Hippocampal formation (tissue), 2 donors: ENCODE measurements at places on chromosomes 12 and 14.
A peak's percentile ranks its signal among the peaks of the same experiment; 100 is the strongest.

- no peak for DNase-seq
These were observed 19.0 kb upstream of the MSRB3 start for GRCh38 chr12:65259501-65259900.

DNA sequence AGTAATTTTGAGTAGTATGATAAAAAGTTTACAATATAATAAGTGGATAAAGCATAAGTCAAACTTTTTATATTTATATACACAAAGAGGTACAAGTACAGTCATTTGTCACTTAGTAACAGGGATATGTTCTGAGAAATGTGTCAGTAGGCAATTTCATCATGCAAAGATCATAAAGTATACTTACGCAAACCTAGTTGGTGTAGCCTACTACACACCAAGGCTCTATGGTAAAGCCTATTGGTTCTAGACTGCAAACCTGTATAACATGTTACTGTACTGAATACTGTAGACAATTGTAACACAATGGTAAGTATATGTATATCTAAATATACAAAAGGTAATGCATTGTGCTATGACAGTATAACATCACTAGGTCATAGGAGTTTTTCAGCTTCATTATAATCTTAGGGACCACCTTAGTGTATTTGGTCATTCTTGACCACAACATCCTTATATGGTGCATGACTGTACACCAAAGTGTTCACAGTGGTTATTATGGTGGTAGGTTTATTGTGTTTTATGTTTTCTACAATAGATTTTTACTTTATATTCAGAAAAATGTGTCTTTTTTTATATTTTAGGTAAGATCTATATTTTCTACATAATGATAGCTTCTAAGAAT is 14.9 kb upstream of the SCFD1 start:
- DNase-seq: no peak

DNA sequence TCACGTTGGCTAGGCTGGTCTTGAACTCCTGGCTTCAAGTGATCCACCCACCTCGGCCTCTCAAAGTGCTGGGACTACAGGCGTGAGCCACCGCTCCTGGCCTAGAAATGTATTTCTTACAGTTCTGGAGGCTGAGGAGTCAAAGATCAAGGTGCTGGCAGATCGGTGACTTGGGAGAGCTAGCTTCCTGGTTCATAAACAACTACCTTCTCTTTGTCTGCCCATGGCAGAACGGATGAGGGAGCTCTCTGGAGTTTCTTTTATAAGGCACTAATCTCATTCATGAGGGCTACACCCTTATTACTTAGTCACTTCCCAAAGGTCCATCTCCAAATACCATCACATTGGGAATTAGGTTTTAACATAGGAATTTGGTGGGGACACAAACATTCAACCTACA is 38.9 kb downstream of the SLC17A8 start:
- no peak for DNase-seq

GRCh38 chr14:34872822-34873588 is 2.2 kb downstream of the BAZ1A start:
- DNase-seq: no peak

- DNase-seq: peak; percentile 77
These were observed at the start of gene E2F7 for GRCh38 chr12:77065361-77066204. Gene E2F7 (minus strand): TSS chr12:77065569. CDS start chr12:77064635, 934 bp downstream.

DNA sequence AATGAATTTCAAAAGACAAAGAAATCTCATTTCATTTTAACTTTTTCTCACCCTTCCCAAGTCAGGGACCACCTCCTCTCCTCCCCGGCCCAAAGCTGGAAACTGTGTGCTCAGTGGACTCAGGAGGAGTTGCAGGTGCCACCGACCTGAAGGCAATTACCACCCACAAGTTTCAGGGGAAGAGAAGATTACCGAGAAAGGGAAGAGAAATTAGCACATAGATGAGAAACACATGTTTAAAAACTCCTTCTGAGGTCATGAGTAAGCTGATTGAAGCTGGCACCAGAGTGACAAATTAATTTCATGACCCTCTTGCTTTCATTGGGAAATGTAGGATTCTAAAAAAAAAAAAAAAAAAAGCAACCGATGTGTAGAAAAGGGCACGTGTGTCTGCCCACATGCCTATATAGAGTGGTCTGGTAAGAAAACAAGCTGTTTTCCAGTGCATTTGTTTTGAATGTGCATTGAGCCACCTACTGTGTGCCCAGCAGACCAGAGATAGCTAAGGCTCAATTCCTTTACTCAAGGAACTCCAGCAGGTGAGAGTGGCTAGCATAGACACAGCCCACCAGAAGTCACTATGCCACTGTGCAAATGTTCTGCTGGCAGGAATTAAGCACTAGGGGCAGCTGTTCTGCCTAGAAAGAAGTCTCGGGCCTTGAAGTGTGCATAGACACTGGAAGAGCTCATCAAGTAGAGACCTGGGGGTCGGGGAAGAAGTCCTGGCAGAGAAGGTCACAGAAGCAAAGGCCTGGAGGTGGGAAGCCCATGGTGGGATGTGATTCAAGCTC is 30.5 kb downstream of the DPF3 start:
- no peak for DNase-seq

- DNase-seq: no peak
These were observed 8.3 kb downstream of the EMG1 start for GRCh38 chr12:6979021-6979420.

- DNase-seq: no peak
These were observed 3.1 kb upstream of the DDHD1 start for GRCh38 chr14:53156238-53156637.

DNA sequence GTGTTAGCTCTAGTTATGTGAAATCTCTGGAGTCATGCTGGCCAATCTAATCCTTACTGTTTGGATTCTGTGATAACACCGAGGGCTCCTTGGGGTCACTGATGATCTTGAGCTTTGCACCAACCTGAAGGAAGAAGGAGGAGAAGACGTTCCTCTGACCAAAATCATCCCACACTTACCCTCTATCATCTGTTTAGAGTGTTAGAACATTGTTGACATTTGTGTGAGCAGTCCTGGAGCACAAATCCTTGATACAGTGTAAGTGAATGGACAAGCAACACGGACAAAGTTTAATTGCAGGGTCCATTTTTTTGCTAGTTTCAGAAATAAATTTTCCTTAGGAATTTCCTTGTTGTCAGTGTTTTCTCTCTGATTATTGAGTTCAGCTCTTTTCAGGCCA is 181.7 kb downstream of the AKAP6 start:
- DNase-seq: no peak

DNA sequence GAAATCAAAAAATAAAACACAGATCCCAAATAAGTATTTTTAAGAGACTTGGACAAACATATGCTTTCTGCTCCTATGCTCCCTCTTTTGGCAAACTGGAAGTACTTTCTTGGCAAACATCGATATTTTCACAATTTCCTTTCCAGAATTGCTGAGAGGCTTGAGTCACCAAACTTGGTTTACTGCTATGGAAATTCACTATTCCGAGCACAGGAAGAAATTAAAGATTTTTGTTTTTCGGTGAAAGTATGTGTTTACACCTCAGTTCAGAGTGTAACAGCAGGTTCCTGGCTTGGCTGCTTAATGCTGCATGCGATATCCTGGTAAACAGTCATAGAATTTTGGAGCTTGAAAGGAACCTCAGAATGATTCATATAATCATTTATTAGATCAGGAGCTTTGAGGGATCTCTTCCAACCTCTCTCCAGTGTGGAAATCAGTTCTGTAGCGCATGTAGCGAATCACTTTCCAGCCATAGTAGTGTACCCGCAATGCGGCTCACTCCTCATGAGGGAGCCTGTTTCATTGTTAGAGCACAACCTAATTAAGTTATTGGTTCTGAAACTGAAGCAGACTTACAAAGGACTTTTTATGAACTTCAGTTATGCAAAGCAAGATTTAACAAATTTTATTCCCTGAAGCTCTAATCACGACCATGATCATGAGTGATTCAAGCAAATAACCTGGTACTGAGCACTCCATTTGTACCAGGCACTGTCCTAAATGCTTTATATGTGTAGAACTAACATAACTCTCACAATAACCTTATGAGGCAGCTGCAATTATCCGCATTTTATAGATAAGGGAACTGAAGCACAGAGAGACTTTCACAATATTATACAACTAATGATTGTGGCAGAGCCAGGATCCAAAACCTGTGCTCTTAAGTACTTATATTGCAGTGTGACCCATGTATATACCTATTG is 56.4 kb upstream of the ATP2A2 start:
- peak; percentile 85 for DNase-seq

DNA sequence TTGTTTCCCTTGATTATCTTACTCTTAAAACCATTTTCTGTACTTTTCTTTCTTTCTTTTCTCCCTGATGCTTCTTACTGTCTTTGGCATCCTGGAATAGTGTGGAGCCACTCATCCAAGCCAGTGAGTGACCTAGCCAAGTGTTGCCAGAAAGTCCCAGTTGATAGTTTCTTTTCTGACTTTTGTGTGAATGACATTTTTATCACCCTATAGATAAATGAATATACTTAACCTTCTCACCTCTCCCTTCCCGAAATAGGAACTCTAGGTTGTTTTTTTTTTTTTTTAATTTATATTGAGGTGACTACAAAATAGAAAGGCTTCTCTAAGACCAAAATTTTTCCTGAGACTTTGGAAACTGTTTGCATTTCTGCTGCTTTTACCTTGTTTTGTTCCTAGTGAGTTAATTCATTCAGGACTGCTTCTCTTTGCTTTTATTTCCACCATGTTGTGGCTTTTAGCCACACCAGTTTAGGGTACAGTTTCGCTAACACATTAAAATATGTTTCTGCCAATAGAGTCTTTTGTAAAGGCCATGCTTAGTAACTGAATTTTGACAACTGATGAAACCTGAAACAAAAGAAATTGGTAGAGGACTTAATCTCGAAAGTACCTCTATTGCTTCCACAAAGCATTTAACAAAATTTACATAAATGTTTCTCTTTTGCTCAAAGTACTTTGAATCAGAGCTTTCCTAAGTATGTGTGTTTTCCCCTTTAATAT is 194.6 kb downstream of the ERC1 start:
- DNase-seq: no peak

GRCh38 chr14:102138535-102138934 is 1.2 kb upstream of the WDR20 start:
- DNase-seq: no peak

GRCh38 chr12:18281941-18282340 is 20.6 kb downstream of the PIK3C2G start:
- DNase-seq: no peak

- no peak for DNase-seq
These were observed 165.4 kb upstream of the LRIG3 start for GRCh38 chr12:59085690-59086089.

- DNase-seq: no peak
These were observed 13.8 kb downstream of the SLC41A2 start for GRCh38 chr12:104944252-104944651.

DNA sequence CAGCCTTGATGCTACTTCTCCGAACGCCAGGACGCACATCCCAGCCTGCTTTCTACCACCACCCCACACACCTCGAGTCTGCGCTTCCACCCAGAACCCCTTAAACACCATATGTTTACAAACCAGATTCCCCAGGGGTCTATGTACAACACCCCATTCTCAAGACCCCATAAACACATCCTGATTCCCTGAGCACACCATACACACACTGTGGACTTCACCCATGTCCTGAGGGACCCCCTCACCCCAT is 733 bp downstream of the TTC7B start:
- no peak for DNase-seq

DNA sequence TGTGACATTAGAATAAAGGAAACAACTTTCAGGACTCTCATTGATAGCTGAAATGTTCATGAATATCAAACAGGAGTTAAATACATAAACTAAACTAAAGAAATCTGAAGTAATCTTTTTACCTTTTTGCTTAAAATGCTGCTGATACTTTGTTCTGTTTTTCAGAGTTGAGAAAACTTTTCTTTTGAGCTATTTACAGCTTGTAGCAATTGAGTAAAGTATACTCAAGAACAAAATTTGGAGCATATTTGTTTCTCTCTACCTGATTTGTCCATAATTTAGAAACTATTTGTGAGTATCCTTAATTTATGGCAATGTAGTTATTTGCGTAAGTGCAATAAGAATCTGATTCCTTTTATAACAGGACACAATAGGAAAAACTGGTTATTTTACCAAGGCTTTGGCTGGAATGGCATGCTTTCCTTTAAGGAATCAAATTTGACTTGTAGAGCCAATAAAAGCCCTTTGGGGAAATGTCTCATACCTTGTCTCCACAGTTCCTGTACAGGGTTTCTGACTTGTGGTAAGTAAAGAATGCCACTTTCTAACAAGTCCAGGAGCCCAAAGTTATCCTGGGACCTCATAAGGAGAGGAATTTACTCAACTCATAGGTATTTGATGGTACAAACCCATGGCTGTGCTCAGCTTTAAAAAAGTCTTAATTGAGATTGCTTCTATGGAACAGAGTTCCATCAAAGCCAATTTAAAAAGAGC is 195.7 kb downstream of the TMEM117 start:
- DNase-seq: no peak

GRCh38 chr12:94545935-94546771 is 86.5 kb upstream of the CEP83 start:
- DNase-seq: peak; percentile 36

DNA sequence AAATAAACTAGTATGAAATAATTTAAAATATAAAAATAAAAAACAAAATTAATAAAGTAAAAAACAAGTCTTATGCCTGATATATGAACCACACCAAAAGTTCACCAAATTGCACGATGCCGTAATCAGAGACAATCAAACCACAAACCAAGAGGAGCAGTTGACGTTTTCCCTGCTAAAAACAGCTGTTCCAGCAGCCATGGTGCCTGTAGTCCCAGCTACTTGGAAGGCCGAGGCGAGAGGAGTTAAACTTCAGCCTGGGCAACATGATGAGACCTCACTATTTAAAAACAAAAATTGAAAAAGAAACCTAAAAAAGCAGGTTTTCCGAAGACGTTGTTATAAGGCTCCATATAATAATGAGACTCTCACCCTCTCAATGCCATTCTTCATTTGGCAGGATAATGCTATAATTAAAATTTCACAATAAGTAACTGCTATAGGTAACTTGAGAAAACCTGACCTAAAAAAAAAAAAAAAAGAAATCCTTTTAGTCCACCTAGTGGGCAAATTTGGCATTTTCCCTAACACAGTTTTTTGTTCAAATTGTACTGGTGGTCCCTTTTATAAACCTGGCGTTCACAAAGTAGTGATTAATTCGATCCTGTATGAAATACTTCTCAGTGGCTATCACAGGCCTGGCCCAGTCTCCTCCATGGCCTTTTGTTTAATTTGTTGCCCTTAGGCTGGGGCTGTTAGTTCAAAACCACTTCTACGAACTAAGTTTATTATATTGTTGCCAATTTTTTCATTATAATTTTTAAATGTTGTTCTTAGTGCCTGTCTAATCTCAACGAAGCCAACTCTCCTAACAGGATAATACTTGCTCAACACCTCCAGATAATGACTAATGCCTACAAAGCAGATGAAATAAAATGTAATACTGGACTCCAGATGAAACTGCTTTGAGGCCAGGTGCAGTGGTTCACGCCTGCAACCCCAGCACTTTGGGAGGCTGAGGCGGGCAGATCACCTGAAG is 62.1 kb downstream of the TNFAIP2 start:
- DNase-seq: no peak

DNA sequence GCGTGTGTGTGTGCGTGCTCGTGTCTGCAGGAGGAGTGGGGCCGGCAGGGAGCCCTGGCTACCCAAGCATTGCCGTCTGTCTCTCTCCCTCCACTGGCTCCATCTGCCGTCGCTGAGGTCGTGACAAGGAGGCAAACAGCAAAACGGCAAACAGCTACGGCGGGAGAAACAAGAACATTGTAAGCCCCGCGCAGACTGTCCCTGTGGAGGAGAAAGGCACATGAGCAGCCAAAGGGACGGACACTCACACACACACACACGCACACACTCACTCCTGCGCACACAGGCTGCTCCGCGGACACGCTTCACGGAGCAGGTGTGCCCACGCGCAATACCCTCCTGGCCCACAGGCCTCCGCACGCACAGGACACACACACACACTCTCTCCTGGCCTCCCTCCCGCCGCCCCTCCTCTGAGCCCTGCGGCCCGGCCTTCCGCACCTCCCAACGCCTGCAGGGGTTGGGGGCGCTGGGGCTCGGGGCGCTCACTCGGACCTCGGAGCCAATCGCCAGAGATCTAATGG is 905 bp downstream of the CISTR start:
- DNase-seq: no peak
